ENCODE measurements at places on chromosomes 3 and 15.

GRCh38 chr3:48367201-48367600, 4.8 kb upstream of the FBXW12 start:
- no peak for DNase-seq

DNA sequence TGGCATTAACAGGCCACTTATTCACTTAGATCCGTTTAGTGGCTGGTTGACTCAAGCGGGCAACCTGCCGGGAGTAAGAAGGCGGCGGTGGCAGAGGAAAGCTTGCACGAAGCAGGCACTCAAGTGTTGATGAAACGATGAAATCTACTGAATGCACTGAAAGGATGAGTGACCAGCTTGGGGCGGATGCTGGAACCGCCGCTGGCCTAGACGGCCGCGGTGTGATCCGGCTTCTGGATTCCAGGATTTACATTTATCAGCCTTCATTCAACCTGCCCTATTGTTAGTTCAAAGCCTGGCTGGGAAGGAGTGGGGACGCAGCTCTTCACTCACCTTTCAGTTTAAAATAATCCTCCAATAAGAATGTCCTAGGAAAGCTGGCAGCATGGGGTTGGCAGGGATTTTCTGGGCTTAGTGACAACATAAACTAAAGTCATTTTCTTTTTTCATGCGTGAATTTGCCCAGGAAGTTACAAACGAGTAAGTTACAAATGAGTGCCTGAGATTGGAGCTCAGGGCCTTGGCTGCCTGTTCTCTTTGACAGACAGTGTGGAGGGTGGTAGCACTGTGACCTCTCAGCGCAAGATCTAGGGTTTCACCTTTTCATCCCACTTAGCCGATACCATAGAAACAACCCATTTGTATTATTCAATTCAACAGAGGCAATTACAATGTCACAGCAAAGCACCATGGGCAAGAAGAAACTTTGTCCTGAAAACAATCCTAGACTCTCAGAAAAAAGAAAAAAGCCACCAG, 1.1 kb upstream of the PLCH1 start:
- DNase-seq, result no peak

- no peak for DNase-seq
Measured at GRCh38 chr15:66820481-66821176, 118.6 kb downstream of the SMAD6 start.

- DNase-seq, result no peak
Measured at GRCh38 chr3:151992326-151993041, 119.0 kb downstream of the SUCNR1 start.

GRCh38 chr15:99248000-99248715, 1.2 kb downstream of the TTC23 start:
- no peak for DNase-seq

DNA sequence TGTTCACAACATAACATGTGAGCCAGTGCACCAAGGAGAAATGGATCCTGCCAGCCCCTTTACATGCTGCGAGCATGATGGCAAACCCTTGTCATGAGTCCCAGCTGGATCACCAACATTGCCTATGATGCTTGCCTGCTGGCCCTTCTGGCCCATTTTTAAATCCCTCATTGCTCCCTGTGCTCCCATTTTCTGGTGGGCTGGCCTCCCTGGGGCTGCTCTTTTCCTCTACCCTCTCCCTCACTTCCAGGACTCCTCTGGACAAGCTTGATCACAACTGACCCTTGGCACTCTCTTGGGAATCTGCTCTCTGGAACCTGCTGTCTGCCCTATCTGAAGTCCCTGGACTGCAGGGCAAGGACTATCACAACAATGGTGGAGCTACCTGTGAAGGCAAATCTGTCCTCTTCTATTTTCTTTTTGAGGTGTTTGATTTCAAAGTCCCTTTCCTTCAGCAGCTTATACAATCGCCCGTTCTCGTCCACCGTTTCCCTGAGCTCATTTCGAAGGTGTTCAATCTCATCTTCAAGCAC, 16.3 kb downstream of the CCDC13 start:
- no peak for DNase-seq

GRCh38 chr3:71868876-71869275, 83.9 kb upstream of the PROK2 start:
- no peak for DNase-seq

DNA sequence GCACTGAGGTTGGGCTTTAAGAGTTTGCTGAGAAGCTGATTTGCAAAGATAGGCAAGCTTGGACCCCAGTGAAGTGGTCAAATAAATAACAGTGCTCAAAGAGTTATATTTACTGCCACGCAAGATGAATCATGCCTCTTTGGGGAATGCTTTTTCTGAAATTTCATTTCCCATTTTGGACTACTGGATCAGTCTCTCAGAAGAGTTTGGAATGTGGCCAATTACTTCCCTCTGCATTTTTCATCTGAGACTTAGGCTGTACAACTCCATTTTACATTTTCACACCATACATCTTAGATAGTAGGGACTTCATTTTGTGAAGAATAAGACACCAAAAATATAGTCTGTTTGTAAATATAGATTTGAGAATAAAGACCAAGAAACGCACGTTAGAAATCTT, 419.7 kb downstream of the FGF12 start:
- no peak for DNase-seq

GRCh38 chr3:20682573-20682972, 496.6 kb upstream of the SGO1 start:
- DNase-seq, result no peak

- no peak for DNase-seq
Measured at GRCh38 chr3:78140866-78141265, 1101.0 kb downstream of the ROBO2 start.

DNA sequence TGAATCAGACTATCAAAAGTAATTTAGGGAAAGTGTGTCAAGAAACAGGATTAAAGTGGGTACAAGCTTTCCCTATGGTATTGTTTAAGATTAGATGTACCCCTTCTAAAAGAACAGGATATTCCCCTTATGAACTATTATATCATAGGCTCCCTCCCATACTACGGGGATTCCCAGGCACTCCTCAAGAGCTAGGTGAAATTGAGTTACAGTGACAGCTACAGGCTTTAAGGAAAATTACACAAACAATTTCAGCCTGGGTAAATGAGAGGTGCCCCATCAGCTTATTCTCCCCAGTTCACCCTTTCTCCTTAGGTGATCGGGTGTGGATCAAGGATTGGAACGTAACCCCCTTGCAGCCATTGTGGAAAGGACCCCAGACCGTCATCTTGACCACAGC, 240.8 kb upstream of the CNTN6 start:
- no peak for DNase-seq

DNA sequence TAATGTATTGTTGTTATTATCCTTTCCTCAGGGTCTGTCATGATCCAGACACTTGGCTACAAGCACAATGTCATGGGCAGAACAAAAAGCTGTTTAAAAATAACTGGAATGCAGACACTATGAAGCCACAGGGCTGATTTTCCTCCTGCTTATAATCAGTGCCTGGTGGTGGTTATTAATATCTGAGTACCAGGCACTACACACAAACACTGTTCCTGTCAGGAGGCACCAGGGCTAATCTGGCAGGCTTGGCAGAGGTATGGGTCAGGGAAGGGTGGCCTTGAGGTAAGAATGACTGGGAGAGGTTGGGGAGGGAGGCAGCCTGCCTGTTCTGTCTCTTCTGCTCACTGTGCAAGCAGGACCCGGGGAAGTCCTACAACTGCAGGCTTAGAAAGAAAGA, 67.2 kb downstream of the WDR76 start:
- no peak for DNase-seq

DNA sequence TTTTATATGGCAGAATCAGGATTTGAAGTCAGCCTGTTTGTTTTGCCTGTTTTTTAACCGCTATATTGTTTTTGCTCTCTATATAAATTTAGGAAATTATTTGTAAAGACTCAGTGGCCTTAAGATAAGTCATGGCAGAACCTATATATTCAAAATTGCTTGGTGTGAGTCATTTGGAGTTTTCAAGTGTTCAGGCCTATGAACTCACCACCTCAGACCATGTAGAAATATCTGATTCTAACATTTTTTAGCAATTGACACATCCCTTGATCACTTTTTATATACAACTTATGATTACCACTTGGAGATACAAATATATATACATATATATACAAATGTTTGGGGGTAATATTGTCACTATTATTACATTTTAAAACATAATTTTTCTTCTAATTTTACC, 95.7 kb downstream of the VGLL3 start:
- DNase-seq, result no peak

GRCh38 chr15:78000927-78001249, 76.6 kb downstream of the TBC1D2B start:
- no peak for DNase-seq

GRCh38 chr15:75054172-75054897, 30.9 kb downstream of the PPCDC start:
- no peak for DNase-seq

DNA sequence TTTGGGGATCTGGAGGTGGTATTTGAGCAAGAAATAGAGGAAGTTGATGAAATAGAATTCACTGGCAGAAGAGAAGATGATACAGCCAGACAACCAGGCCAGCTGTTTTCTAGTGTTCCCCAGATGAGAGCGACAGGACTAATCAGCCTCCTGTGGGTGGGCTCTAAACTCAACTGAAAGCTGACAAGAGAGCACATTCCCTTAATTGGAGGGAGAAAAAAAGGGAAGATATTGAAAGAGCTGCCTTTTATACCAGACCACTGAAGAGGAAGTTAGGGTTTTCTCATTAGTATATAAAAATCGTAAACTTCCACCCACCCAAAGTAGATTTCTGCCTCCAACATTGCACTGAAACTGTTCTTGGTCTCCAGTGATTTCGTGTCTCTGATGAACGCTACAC, 6.5 kb upstream of the TM4SF19 start:
- no peak for DNase-seq

GRCh38 chr3:17935222-17935621, 192.8 kb upstream of the TBC1D5 start:
- no peak for DNase-seq

- DNase-seq, result no peak
Measured at GRCh38 chr3:59131016-59131766, 81.4 kb upstream of the CFAP20DC start.

- DNase-seq, result no peak
Measured at GRCh38 chr15:39296955-39297354, 283.9 kb upstream of the THBS1 start.

- no peak for DNase-seq
Measured at GRCh38 chr15:40846841-40847222, 3.0 kb downstream of the SPINT1 start.

- no peak for DNase-seq
Measured at GRCh38 chr3:148750296-148750695, 52.6 kb downstream of the AGTR1 start.

DNA sequence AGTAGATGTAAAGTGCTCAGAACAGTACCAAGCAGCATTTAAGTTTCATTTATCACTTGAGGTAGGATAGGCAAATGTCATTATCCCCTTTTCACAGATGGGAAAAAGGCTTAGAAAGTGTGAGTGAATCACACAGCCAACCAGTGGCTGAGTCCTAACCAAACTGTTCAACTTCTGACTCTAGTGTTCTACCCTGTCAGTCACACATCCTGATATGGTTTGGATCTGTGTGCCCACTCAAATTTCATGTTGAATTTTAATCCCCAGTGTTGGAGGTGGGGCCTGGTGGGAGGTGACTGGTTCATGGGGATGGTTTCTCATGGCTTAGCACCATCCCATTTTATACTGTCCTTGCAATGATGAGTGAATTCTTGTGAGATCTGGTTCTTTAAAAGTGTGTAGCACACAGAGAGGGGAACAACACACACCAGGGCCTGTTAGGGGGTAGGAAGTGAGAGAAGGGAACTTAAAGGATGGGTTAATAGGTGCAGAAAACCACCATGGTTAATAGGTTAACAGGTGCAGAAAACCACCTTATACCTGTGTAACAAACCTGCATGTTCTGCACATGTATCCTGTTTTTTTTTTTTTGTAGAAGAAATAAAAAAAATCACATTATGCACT, 304.7 kb downstream of the SUCLG2 start:
- no peak for DNase-seq

GRCh38 chr3:7740458-7740857, 761.2 kb upstream of the LMCD1 start:
- no peak for DNase-seq

- DNase-seq, result no peak
Measured at GRCh38 chr3:114525278-114525677, 231.4 kb downstream of the TIGIT start.

GRCh38 chr3:48451270-48451669, 4.7 kb downstream of the ATRIP start:
- DNase-seq, result no peak

GRCh38 chr3:108292905-108293328, 3.4 kb upstream of the HHLA2 start:
- peak; percentile 36 for DNase-seq

GRCh38 chr3:189498995-189499704, 132.0 kb upstream of the TP63 start:
- no peak for DNase-seq

GRCh38 chr3:46987743-46988401, 8.4 kb downstream of the NBEAL2 start:
- DNase-seq, result peak; percentile 92

DNA sequence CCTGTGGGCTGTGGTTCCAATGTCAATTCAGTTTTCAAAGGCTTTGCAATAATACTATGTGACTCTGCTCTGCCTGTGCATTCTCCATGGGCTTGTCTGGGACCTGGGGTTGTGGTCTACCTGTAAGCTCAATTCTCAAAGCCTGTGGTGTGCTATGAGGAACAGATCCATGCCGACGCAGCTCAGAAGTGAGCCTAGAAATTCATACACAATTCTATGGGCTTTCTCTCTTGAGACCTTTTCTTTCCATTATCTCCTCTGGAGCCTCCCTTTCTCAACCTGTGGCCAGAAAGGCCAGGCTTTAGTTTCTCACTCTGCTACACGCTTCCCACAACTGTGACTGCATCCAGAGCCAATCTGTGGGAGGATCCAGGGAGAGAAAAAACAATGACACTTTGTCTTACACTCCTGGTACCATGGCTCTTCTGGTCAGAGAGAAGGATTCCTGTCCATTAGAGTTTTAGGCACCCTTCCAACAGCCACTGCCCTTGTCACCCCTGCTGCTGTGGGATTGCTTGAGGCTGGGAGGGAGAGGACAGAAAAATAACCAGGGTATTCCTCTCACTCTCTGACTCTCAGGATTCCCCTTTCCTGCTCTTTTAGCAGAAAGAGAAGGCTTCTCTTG, 34.1 kb upstream of the KLF13 start:
- DNase-seq, result no peak

- no peak for DNase-seq
Measured at GRCh38 chr15:80006946-80007345, 36.0 kb upstream of the BCL2A1 start.

GRCh38 chr3:28294667-28295413, 53.4 kb downstream of the CMC1 start:
- no peak for DNase-seq

DNA sequence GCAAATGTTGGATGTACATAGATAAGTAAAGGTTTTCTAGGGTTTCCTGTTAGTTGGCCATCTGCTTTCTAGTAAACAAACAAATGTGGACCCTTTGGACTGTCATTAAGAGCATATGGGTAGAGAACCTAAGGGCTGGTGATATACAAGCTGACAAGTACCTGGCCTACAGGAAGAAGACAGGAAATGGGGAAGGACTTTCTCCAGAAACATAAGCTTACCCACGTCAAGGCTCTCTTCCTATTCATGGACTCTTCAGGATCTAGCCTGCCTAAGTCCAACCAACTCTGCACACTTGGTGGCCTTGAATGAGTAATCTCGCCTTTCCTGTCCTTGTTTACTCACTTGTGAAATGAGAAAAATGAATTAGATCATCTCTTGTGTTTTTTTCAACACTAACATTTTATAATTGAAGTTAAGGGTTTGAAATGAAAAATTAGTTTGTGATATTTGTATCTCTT, 22.2 kb upstream of the GOLIM4 start:
- DNase-seq, result no peak

Data from CD4-positive, alpha-beta T cell treated with Interleukin-15 for 4 hours (primary cell).